ENCODE measurements at places on chromosomes 6 and 20. TPM values are rescaled to one million over a fixed set of nuclear protein-coding genes. Genes with fewer than 3 reads are reported as not detected.

HLA-DQB1 gene
- total RNA-seq: 3.0 TPM

RWDD2A gene
- 2.9 TPM for total RNA-seq

RPS6KA2 gene
- total RNA-seq: 33.5 TPM

ATP6V1G2 gene
- total RNA-seq: 2.2 TPM

SDC4 gene
- total RNA-seq: 122 TPM

PRSS16 gene
- total RNA-seq: 0.47 TPM

CCHCR1 gene
- 27.2 TPM for total RNA-seq

FKBP1A gene
- total RNA-seq: 125 TPM

FLRT3 gene
- total RNA-seq: 57.6 TPM

ELOVL2 gene
- total RNA-seq: 2.3 TPM

BPIFB3 gene
- not detected for total RNA-seq

DEFB124 gene
- not detected for total RNA-seq

NHSL1 gene
- total RNA-seq: 23.1 TPM

HTR1E gene
- total RNA-seq: 0.93 TPM

POFUT1 gene
- total RNA-seq: 40.4 TPM

EMILIN3 gene
- 12.0 TPM for total RNA-seq

FAM8A1 gene
- 30.9 TPM for total RNA-seq

KCNG1 gene
- 5.8 TPM for total RNA-seq

PSMB8 gene
- 23.8 TPM for total RNA-seq

IYD gene
- total RNA-seq: 1.3 TPM

CDKAL1 gene
- 30.5 TPM for total RNA-seq

COX7A2 gene
- total RNA-seq: 67.1 TPM

TNFRSF6B gene
- total RNA-seq: 4.3 TPM

SMPDL3A gene
- 13.5 TPM for total RNA-seq

MAP1LC3A gene
- total RNA-seq: 42.6 TPM

RIPOR2 gene
- 18.2 TPM for total RNA-seq

EPB41L1 gene
- total RNA-seq: 91.2 TPM

PROCR gene
- total RNA-seq: 22.4 TPM

FAM217A gene
- total RNA-seq: 0.29 TPM

MTFR2 gene
- total RNA-seq: 0.53 TPM

SIM1 gene
- total RNA-seq: 34.3 TPM

MMP24 gene
- total RNA-seq: 1.9 TPM

MLIP gene
- total RNA-seq: 5.0 TPM

MYLK2 gene
- total RNA-seq: 21.3 TPM

TRDN gene
- 33.7 TPM for total RNA-seq

PERP gene
- 11.2 TPM for total RNA-seq

ZSWIM3 gene
- total RNA-seq: 4.8 TPM

STMND1 gene
- total RNA-seq: not detected

TBC1D7 gene
- 25.5 TPM for total RNA-seq

BPIFA1 gene
- total RNA-seq: not detected

NKAIN4 gene
- total RNA-seq: 27.2 TPM

ID4 gene
- total RNA-seq: 126 TPM

KIAA0408 gene
- total RNA-seq: 5.1 TPM

EPHA7 gene
- total RNA-seq: 29.5 TPM

PRPH2 gene
- total RNA-seq: 3.9 TPM
